ENCODE measurements at places on chromosomes 3 and 15.

DNA sequence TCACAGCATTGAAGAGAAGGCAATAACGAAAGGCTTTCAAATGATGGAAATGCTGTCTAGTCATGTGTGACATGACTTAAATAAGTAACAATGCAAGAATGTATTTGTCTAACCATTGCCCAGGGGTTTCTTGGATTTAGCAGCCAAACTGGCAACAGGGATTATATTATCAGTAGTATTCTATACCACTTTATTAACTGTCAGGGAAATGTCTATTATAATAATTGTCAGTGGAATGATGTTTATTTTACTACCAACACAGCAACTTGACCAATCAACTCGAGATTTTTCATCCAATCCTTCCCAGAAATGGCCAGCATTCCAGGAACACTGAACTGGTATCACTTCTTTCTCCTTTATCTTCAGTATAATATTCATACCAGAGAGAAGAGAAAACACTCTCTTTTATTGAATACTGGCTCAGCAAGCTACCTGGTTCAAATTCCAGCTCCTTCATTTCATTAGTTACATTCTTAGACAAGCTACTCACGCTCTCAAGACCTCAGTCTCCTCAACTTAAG is 66.2 kb downstream of the FOXP1 start:
- no peak for DNase-seq

- DNase-seq: no peak
Observed at GRCh38 chr15:62826561-62826960, 216.0 kb upstream of the TPM1 start.

- DNase-seq: no peak
Observed at GRCh38 chr3:116920826-116921610, 211.4 kb downstream of the TUSC7 start.

- DNase-seq: no peak
Observed at GRCh38 chr3:54653456-54654195, 274.2 kb downstream of the LRTM1 start.

DNA sequence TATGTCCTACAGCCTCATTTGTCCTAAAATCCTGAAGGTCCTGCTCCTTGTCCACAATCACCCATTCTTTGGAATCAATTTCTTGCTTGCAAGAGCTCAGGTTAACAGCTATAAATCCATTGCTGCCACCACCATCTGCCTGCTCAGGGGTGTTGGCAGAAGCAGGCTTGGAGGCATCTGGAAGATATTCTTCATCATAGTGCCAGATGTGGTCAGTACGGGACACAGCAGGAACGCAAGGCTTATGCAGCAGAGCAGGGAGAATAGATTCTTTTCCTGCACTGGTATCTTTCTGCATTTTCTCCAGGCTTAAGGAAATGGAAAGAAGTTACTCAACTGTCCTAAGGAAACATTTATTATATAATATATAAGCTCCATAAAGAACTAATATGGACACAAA is 38.5 kb upstream of the CDAN1 start:
- no peak for DNase-seq

GRCh38 chr3:77464111-77464688 is 424.3 kb downstream of the ROBO2 start:
- DNase-seq: peak; percentile 85

DNA sequence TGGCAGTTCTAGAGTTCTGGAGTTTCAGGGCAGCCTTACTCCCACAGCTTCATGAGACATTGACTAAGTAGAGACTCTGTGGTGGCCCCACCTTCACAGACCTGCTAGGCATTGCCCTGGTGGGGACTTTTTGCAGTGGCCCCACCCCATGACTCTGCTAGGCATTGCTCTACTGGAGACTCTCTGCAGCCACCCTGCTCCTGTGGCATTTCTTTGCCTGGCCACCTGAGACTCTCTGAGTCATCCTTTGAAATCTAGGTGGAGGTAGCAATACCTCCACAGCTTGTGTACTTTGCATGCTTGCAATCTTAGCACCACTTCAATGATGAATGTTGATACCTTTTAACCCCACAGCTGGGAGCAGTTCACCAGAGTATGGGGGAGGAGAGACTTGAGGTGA is 40.6 kb upstream of the DHX36 start:
- DNase-seq: no peak

GRCh38 chr3:72114773-72115172 is 329.8 kb upstream of the PROK2 start:
- DNase-seq: no peak

GRCh38 chr15:40314723-40315276 is 7.1 kb upstream of the PLCB2 start:
- DNase-seq: no peak

DNA sequence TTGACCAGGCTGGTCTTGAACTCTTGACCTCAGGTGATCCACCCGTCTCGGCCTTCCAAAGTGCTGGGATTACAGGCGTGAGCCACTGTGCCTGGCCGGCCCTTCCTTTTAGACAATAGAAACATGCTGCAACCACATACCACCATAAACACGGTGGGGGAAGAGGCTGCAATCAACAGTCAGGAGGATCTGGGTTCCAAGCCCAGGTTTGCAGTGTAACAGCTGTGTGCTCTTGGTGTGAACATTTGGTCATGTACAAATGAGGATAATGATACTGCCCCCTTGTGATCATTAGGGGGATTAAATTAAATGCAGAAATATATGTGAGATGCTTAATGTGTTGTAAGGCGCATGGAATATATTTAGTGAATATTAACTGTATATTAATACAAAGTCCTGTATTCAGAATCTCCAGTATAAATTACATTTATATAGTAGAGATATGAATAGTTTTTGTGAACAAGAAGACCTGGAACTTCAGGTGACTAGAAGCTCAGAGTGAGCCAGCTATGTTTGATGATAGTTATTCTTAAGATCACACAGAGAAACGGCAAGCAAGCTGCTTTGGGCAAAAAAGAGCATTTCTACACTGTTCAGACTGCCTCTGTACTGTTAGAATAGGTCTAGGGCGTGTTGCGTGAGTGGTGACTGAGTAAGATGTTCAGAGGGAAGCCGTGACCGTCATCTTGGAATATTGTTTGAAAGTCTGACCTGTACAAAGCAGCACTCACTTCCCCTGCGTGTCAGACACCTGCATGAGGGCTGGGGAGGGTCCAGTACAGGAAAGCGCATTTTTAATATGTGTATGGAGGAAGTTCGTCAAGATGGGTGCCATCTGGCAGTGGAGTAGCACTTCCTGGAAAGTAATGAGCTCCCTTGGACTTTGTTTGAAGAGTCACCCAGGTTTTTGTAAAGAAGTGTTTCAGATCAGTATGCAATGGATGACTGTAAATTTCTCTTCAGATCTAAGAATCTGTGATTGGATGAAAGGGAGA is 125.8 kb downstream of the PGPEP1L start:
- DNase-seq: peak; percentile 36

DNA sequence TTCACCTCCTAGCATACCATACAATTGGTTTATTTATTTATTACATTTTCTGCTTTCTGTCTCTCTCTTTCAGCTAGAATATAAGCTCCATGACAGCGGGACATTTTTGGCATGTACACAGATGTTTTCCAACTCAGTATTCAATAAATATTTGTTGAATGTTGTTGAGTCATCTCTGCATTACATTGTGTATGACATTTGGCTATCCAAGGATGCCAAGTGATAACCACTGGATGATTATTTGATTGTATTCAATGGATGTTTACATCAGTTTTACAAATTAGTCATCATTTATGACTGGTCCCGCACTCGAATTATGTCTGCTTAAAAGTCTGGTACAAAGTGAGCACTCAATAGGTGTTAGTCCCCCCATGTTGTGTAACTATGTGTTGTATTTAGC is 49.5 kb upstream of the STXBP5L start:
- DNase-seq: no peak

All from NCI-H446 treated with DMSO at 0.1 percent for 48 hours (cell line).